ENCODE measurements at places on chromosomes 4 and X.
A peak's percentile ranks its signal among the peaks of the same experiment; 100 is the strongest.

DNA sequence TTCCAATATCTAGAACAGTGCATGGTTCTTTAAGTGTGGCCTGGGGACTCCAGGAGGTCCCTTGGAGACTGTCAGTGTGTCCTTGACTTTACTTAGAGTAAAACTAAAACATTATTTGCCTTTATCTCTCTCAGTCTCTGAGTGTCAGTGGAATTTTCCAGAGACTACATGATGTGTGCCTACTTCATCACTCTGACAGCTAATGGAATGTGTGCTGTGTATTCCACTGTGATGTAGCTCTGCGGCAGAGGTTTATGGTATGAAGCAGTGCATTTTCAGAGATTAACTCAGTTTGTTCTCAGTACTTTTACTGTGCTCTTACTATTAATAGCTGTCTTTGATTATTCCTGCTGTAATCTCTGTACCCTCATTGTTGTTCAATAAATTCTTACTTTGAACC is 85.6 kb downstream of the MANBA start:
- no peak for DNase-seq

GRCh38 chr4:13994016-13994415 is 366.5 kb upstream of the BOD1L1 start:
- DNase-seq: no peak

- DNase-seq: no peak
Observed at GRCh38 chr4:112058433-112058832, 86.8 kb upstream of the FAM241A start.

DNA sequence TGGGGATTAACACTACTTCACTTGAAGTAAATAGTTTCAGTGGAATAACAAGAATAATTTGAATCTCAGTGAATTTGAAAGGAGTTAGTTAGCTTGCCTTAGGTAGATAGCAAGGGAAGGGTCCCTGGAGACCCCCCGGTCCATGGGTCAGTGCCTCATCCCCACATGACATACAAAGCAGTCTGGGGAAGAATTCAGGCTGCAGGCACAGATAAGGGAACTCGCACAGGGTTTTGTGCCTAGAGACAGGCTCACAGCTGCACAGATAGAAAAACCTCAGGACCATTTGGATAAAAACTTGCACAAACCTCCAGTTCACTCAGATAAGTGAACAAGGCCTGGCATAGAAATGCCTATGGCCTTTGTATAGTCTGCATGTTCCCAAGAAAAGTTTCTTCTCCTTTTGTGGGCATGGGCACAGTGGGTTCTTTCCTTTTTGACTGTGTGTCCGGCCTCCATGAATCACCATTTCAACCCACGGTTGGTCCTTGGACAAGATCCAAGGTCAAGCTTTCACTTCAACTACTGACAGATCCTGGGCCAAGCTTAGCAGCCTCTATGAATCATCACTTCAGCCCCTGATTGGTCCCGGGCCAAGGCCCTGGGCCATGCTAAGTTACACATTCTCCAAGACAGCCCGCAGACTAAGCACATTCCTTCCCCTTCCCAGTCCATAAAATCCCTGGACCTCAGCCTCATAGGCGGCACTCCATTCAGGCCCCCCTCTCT is 108.3 kb upstream of the KLHL4 start:
- DNase-seq: no peak

- peak; percentile 52 for DNase-seq
Observed at GRCh38 chr4:108834166-108834834, 71.4 kb upstream of the ETNPPL start.

GRCh38 chr4:137707102-137707620 is 174.9 kb upstream of the PCDH18 start:
- peak; percentile 13 for DNase-seq

DNA sequence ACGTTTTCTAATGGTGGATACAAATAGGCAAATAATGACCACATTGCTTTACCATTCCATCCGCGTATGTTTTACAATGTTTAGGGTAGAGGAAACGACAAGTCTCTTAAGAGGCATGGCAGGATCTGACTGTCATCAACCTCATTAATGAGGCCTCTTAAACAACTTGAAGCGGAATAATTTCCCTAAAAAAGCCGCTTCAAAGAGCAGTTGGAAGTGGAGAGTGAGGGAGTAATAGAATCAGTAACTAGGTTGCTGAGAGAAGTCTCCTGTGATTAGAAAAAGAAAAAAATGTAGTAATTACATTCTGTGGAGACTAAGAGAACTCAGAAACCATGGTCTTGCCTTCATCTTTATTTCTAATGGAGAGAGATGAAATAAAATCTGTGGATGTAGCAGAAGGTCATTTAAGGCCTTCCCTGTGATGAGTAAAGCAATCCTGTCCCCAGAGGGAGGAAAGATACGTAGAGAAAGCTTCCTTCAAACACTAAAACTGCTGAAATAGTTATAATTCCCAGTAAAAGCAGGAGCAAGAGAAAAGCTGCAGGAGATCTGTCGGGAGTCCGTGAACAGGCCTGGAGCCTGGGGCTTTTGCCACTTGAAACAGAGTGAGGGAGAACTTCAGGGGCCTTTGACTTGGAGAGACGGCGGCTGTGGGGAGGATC is 11.1 kb upstream of the SEPSECS start:
- DNase-seq: no peak

DNA sequence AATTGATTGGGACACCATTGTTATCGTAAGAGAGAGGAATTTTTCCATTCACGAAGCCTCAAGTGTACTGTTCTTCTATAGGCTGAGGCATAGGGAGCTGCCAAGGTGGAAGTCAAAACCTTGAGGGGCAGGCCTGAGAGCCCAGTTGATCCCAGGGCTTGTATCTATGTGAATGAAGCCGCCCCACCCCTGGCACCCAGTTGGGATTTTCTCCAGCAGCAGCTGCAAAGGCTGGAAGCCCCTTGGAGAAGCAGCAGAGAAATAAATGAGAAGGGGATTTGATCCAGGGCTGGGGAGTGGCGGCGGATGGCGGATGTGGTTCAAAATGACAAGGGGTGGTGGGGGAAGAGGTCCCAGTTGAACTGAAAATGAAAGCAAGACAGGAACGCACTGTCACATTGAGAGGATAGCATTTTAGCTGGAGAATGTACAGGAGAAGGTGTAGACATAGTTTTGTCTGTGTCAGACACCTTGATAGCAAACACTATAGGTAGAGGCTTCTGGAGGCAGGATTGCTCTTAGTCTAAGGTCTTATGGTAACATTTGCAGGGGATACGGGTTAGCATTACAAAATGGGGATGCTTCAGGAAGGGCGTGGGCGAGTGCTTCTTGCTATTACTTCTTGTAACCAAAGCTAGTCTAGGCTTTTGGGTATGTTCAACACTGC is 32.6 kb downstream of the DOCK11 start:
- DNase-seq: no peak

- DNase-seq: no peak
Observed at GRCh38 chr4:74038086-74038424, 434 bp downstream of the CXCL3 start.

GRCh38 chr4:26051240-26051639 is 137.2 kb downstream of the SMIM20 start:
- DNase-seq: no peak

- DNase-seq: no peak
Observed at GRCh38 chr4:80098635-80099034, 25.6 kb upstream of the ANTXR2 start.

DNA sequence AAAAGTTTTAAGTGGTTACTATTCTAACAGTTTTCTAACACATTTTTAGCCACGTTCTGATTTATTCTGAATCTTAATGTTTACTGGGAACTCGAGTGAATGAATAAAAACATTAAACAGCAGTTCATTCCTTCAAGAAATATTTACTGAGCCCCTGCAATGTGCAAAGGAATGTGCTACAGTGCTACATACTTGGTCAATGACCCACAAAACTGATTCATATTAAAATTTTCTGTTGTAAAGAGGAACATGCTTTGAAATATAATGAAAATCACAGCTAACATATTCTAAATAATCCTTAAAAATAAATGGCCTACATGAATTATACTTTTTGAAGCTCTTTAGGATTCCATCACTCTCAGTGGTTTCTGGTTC is 78.7 kb downstream of the ARAP2 start:
- DNase-seq: no peak

- DNase-seq: no peak
Observed at GRCh38 chr4:121041307-121042090, 30.8 kb downstream of the NDNF start.

GRCh38 chr4:78937837-78938236 is 1.4 kb downstream of the PAQR3 start:
- peak; percentile 13 for DNase-seq

DNA sequence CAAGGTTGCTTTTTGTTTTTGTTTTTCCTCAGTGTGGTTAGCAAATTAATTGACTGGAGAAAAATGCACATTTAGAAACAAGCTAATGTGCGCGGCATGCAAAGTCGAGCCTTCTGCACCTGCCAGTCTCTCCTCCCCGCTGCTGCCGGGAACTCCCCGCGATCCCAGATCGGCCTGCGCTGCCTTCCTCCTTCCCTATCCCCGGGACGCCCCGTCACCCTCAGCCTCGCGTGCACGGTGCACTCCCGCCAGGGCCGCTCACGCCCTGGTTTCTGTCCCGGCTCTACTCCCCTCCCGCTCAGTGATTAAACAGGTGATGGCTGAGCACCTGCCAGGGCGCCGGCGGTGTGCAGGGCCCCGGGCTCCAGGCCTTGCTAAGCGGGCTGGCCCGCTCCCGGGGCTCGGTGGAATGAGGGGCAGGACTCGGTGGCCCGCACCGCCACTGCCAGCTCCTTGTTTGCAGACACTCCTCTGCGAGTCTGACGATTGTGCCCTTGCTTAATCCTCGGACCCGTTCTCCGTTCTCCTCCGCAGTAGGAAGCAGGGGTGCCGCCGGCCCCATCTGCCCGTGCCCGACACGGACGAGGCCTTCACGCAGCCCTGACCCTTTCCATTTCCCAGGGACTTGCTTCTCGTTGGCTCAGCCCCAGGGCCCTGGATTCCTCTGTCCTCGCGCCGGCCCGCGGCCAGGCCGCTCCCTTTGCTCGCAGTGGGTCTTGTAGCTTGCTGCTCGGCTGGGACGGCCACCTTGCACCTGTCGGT is 143.4 kb downstream of the TRIML1 start:
- no peak for DNase-seq

GRCh38 chr4:158768555-158769174 is at the start of gene FNIP2:
TSS of gene FNIP2 (plus strand) at chr4:158769026. CDS start at chr4:158769213, 187 bp downstream.
- DNase-seq: peak; percentile 77

DNA sequence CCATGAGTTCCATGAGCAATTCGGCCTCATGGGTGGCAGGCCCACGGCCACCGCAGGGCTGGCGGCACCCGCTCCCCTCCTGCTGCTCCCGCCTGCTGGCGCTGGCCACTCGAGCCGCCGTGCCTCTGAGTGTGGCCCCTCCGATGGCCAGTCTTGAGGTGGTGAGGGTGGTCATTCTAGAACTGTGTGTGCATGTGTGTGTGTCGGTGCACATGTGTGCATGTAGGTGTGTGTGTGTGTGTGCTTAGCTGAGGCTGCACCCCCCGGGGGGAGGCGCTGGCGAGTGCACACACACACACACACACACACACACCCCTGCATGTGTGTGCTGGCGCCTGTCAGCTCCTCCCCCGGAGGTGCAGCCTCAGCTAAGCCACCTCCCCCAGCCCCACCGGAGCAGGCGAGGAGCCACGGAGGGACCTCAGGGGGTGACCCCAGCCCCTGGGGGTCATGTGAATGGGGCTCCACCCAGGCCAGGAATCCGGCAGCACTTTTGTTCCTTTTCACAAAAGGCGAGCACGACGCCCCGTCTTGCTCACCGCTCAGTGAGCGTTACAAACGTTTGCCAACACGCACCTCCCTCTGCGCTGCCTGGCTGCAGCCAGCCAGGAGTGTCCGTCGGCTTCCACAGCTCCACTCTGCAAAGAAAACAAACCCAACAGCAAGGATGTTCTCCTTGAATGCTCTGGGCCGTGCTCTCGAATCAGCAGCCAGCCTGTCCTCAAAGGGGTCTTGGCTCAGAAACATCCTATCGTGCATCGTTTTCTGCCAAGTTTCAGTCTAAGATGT is 29.9 kb downstream of the FGFRL1 start:
- no peak for DNase-seq

DNA sequence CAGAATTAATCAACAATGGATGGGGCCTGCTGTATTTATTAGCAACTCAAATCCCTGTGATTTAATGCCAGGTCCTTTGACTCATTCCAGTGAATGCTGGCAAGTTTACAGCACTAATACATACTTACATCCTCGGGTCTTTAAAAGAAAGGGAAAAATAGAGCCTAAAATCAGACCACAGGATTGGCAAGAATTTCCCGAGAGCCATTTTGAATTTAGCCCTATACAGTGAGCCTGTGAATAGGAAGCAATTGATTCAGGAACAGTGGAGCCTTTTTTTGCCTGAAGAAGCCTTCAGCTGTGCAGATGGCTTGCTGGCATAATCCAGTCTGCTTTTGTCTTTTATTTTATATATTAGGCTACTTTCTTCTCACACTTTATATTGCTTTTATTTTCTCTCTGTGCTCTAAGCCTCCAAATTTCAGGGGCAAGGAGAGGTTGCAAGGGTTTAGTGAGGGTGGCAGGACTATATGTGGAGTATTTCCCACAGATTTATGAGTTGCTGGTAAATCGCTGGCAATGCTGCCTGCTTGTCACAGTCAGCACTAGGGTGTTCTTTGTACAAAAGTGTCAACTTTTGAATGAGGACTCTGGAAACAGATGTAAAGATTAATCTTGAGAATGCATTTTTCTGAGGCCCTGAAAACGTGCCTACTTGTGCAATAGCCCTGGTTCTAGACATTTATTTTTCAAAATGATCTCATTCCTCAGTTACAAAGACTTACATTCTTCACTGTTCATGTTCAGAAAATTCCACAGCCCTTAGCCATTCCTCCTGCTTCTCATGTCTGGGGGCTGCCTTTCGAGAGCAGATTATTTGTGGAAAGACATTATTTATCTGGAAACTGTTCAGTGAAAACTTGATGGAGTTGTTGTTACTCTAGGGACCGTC is 303.5 kb downstream of the SPRY1 start:
- DNase-seq: no peak

- no peak for DNase-seq
Observed at GRCh38 chr4:184310881-184311709, 93.4 kb upstream of the ENPP6 start.

DNA sequence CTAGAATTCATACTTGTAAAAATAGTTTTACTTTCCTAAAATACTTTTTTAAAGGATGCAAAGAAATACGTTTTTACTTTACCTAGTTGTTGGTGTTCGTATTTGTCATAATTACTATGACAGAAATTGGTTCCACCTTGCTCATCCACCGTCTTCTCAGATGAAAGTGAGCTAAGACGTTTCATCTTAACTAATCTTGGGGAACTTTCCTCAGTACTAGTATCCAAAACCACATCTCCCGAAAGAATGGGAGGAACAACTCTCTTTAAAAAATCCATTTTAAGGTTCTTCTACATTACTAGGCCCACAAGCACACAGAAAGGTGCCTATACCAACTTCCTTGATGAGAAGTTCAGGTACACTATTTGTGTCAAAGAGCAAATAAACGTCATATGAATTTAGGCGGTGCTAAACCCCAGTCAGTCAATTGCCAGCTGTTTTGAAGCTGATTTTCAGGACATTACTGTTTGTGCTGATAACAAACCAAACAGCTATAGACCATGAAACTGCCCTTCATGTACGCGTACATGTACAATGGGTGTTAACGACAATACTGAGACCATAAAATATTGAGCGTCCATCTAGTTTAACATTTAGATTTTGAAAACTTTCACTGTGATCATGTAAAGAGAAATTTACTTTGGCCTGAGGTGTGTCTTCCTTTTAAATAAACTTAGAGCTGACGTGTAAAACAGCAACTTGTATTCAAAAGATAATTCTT is 99.1 kb downstream of the FRYL start:
- no peak for DNase-seq

Data from NCI-H446 (cell line).